ENCODE measurements at places on chromosomes 4 and X.

GRCh38 chr4:80017125-80017854 is 55.7 kb downstream of the ANTXR2 start:
- no peak for DNase-seq

DNA sequence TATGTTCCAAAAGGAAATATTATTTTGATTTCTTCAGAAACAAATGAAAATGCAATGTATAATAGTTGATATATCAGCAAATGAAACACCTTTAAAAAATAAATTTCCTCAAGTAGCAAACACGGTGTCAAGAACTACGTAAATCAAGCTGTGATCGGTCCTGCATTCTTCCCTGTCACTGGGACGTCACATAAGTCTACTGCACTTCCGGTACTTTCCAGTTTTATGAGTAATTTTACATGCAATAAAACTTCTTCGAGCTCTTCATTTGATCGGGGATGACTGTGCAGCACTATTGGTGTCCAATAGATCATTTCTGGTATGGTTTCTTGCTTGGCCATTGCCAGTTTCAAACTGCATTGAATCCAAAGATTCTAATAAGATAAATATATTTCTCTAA is 114.0 kb upstream of the VEGFC start:
- DNase-seq: no peak

DNA sequence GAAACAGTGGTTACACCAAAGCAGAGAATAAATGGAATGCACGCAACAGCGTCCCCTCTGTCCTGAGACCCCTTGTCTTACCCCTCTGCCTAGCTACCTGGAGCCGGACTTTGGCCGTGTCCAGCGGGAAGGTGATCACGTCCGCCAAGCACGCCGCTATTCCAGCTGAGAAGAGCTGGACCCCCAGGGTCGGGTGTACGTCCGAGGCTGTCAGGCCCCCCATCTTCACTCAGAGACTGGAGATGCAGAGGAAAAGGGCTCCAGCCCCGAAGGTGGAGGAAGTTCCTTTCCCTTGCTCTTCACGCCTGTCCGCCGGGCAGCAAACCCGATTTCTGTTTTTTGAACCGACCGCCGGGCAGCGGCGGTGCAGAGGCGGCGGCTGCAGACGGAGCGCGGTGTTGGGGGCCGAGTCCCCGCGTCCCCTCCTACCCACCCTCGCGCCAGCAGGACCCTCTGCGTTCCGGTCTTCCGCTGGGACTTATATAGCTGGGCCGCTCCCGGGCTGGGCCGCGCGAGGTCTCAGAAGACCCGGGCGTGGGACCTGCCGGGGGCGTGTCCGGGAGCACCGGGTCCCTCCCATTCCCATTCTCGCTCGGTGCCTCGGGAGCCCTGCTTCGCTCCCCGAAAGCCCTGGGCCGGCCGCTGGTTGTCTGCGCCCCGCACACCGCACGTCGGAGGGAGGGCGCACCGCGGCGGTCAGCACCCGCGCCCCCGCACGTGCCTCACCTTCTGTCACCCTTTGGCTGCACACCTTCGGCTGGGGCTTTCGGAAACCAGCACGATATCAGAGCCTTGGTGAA is at the start of gene UCP1:
Gene UCP1 (minus strand): TSS at position 455 of the 800 bp plus-strand sequence. CDS start 232 bp downstream, at position 223.
- DNase-seq: peak; percentile 57

GRCh38 chr4:48255072-48255958 is 14.3 kb downstream of the TEC start:
- DNase-seq: no peak

- no peak for DNase-seq
Measured at GRCh38 chr4:102824398-102824797, 3.0 kb downstream of the UBE2D3 start.

GRCh38 chrX:37745835-37746217 is 34.0 kb upstream of the CYBB start:
- DNase-seq: no peak

- DNase-seq: peak; percentile 51
Measured at GRCh38 chrX:40174001-40174853, 76.5 kb upstream of the BCOR start.

DNA sequence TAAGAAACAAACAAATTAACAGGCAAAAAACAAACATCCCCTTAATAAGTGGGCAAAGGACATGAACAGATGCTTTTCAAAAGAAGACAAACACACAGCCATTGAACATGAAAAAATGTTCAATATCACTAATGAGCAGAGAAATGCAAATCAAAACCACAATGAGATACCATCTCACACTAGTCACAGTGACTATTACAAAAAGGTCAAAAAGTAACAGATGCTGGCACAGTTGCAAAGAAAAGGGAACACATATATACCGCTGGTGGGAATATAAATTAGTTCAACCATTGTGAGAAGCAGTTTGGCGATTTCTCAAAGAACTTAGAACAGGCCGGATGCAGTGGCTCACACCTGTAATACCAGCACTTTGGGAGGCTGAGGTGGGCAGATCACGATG is 146.1 kb upstream of the NEIL3 start:
- DNase-seq: no peak

GRCh38 chrX:107713203-107713542 is 62.4 kb downstream of the TSC22D3 start:
- DNase-seq: no peak

DNA sequence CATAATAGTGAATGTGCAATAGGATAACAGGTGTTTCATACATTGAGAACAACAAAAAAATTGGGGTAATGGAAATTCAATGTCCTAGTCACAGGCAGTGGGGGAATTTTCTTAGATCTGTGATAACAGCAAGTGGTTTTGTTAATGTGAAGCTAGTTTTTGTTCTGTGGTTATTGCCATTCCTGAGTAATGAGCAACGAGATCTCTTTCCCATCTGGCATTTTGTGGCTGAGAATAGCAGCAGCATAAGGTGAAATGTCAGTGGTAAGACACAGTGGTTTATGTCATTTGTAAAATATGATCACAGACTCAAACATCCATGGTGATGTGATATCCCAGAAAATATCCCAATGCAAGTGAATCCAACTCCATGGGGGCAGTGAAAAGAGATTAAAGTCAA is 497.5 kb downstream of the KCNIP4 start:
- DNase-seq: no peak

DNA sequence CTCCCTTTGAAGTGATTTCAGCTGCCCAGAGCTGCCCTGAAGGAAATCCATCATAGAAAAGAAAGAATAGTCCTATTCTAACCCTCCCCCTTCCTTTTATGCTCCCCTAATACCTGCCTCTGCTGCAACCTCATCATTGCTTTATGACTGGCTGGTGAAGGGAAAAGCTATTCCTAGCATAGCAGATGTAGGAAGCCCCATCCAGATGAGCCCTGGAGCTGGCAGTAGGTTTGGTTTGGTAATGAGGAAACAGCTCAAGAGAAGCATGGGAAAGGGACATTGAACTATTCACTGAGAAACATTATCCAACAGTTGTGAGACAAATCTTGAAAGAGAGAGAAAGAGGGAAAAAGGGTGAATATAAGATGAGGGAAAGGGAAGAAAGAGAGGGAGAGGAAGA is 29.2 kb downstream of the ARSJ start:
- DNase-seq: no peak

DNA sequence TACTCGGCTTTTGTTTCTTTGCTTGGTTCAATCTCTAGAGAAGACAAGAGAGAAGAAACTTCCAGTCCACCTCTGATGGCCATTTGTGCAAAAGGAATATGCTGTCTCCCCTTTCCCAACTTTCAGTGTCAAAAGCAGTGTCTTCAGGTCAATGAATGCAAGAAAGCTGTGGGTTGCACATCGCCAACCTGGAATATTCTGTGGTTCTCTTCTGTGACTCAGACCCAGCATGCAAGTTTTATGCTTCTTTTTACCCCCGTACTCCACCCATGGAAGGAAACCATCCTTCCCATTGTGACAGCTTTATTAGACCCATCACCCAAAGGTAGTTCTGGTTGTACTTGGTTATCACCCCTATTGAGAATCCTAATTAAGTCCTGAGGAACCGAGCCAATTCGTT is 135.6 kb upstream of the MBNL3 start:
- DNase-seq: no peak

GRCh38 chr4:11116940-11117339 is 311.8 kb downstream of the HS3ST1 start:
- DNase-seq: no peak

GRCh38 chr4:8391972-8392371 is 48.6 kb downstream of the ACOX3 start:
- no peak for DNase-seq

- no peak for DNase-seq
Measured at GRCh38 chrX:108271397-108271787, 166.8 kb downstream of the COL4A6 start.

DNA sequence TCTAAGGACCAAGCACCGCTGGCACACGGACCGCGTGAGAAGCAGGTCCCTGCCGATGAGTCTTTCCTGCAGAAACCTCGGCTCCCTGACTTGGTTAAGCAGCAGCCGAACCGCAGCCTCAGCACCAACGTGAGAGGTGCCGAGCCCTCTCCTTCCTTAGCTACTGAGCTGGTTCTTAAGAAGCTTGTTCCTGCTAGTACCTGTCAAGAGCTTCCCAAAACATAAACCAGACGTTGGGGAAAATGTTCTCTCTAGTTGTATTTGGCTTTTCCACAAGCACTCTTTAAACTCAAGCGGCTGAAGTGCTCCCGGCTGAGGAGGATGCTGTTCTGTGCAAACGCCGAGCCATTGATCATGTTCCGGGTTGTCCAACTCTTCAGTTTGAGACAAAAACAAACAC is 29.3 kb upstream of the TLR3 start:
- DNase-seq: no peak

DNA sequence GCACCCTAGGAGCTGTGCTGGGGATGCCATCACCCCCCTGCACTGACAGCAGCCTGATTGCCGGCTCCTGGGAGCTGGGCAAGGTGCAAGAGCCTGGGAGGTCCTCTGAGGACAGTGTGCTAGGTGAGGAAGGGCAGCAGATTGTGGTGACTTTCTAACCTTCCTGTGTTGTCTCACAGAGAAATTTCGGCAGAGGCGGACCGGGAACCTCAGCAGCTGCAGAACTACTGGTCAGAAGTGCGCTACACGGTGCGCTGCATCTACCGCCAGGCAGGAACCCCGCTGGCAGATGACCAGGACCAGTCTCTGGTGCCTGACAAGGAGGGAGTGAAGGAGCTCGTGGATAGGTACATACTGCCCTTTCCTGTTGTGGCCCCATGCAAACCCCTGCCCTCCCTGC is 89.8 kb downstream of the FAM193A start:
- no peak for DNase-seq

DNA sequence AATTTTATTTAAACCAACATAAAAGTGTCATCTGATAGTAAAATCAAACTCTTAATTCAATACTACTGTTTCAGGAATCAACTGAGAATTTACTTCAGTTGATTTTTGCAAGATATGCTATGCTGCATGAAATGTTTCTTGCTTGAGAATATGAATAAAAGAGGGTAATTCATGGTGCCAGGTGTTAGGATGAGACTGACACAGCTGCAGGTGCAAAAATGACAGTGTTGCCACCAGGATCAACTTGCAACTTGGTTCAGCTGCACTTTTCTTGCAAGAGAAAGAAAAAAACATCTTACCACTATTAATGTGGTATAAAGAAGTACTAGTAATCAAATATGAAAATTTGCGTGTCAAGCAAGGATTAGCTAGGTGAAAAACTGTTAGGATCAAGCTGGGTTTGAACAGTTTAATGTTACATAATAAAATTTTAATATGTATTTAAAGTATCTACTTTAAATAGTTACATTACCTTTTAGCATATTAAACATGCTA is 49.7 kb downstream of the CHIC2 start:
- no peak for DNase-seq

- no peak for DNase-seq
Measured at GRCh38 chr4:152458801-152459302, 77.0 kb downstream of the FBXW7 start.

GRCh38 chr4:179040259-179040658 is 1598.0 kb upstream of the AGA start:
- DNase-seq: no peak

DNA sequence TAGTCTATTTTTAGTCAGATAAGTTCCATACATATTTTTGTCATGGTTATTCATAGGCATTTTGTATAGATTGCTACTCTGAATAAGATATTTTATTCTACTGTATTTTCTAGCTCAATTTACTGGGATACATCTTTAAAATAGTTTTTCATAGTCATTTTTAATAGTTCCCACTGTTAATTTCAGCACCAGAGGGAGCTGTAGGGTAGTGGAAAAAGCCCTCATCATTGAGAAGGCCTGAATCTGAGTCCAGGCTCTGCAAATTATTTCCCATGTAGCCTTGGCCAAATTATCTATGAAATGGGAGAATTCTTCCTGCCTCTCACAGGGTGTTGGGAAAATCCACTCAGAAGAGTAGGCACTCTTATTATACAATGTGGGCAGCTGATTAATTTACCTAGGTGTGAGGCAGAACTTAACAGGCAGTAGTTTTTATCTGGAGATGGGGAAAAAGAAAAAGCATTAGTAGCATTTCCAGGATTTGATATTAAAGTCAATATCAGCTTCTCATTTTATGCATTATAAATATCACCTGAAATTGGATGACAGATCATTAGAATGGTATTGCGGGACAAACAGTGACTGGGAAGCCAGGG is 102.9 kb upstream of the PAQR3 start:
- DNase-seq: no peak

GRCh38 chr4:119105605-119106004 is 30.0 kb upstream of the MYOZ2 start:
- DNase-seq: no peak
